Right kidney (tissue), 9 donors: ENCODE measurements at places on chromosomes 3 and 15.

- DNase-seq: no peak
Measured at GRCh38 chr3:10693457-10693856, 122.6 kb upstream of the SLC6A11 start.

GRCh38 chr15:34679291-34679690 lies 75.5 kb downstream of the GJD2 start:
- DNase-seq: no peak

GRCh38 chr3:50147447-50147846 lies 7.7 kb upstream of the SEMA3F start:
- DNase-seq: no peak

GRCh38 chr3:16370872-16371740 lies 106.1 kb downstream of the OXNAD1 start:
- no peak for DNase-seq

- DNase-seq: no peak
Measured at GRCh38 chr3:120200493-120201235, 84.4 kb downstream of the GPR156 start.

DNA sequence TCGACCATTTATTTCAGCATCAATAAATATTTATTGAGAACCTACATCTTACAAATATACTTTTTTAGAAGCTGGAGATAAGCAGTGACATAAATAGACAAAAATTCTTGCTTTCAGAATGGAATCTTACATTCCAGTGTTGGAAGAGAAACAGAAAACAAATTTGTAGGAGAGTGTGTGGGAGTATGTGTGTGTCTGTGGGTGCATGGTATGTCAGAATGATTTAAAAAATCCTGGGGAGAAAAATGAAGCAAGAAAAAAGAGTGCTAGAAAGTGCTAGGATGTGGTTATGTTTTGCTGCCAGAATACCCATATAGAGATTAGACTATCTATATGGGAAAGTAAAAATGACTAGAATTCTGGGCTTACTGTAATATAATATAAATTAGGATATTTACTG lies 561.7 kb upstream of the SGO1 start:
- DNase-seq: no peak

GRCh38 chr15:95494971-95495541 lies 835.4 kb upstream of the NR2F2 start:
- DNase-seq: no peak

DNA sequence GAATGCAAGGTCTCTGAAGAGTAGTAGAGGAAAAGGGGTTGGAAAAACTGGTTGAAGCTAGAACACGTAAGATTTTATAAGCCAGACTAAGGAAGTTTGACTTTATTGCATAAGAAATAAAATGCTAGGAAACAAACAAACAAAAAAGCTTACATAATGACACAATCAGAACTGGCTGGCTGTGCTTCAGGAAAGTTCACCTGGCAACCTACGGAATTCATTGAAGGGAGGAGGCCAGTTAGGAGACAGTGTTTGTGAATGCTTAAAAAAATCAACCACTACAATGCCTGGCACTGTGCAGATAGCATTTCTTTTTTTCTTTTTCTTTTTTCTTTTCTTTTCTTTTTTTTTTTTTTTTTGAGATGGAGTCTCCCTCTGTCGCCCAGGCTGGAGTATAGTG lies 1.9 kb upstream of the ICE2 start:
- no peak for DNase-seq

DNA sequence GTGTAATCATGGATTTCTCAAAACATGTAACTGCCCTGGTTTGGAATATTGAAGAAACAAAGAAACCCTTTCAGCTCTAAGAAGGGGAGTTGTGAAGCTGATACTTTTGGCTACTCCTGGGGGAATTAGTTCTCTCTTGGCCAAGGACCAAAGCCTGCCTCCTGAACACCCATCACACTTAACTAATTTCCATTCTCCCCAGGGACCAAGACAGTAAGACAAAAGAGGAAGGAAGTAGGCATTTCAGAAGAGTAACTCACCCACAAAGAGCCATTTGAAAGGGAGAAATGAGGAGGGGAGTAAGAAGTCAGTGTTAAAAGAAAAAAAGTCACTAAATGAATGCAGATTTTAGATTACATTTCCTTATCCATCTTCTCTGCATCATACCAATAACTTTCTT lies 328.0 kb upstream of the SOX2 start:
- DNase-seq: no peak

DNA sequence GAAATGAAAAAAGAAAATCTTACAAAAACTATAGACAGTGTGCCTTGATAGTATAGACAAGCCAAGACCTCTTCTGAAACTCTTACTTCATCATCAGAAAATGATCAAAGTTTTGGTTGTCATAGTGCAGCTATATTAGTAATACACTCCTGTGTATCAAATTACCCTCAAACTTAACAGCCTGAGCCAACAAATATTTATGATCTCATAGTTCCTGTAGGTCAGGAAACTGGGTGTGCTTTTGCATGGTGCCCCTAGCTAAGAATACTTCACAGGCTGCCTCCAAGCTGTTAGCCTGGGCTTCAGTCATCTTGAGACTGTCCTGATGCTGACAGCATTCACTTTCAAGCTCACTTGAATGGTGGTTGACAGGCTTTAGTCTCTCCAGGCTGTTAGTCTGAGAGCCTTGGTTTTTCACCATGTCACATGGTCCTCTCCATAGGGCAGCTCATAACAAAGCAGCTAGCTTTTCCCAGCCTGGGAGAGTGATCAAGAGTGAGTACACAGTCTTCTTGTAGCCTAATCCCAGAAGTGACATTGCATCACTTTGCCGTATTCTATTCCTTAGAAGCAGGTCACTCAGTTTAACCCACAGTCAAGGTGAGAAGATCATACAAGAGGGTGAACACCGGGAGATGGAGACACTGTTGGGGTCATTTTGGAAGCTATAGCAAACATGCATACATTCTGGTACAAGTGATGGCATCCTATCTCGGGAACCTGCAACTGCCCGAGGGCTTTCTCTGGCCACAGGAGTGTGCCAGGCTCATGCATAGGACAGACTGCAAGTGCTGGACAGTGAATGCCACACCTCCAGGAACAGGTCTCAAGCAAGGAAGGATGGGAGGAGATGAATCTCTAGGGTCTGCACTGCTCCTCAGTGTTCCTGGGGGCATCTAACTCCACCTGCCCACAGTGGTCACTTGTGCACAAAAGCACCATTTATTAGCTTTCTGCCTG lies 173.4 kb upstream of the CADPS start:
- no peak for DNase-seq

DNA sequence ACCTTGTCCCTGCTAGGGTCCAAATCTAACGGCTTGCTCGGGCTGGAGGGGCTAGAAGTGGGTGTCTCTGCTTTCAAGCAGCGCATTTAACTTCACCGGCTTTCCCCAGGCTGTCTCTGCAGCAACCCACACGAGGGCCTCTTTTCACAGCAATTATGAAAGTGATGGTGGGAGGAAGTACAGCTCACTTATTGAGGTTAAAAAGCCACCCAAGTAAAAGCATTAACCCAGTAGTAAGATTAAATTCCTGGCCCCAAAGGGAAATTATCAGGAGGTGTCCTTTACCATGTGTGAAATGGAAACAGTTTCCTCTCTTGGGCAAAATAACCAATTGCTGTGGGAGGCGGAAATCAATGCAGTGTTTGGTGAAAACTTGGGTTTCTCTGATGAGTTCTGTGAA lies 41.1 kb downstream of the NGRN start:
- no peak for DNase-seq

- no peak for DNase-seq
Measured at GRCh38 chr3:14148041-14148985, 23.5 kb downstream of the TMEM43 start.

GRCh38 chr3:100252001-100252400 lies 8.8 kb upstream of the TBC1D23 start:
- no peak for DNase-seq

DNA sequence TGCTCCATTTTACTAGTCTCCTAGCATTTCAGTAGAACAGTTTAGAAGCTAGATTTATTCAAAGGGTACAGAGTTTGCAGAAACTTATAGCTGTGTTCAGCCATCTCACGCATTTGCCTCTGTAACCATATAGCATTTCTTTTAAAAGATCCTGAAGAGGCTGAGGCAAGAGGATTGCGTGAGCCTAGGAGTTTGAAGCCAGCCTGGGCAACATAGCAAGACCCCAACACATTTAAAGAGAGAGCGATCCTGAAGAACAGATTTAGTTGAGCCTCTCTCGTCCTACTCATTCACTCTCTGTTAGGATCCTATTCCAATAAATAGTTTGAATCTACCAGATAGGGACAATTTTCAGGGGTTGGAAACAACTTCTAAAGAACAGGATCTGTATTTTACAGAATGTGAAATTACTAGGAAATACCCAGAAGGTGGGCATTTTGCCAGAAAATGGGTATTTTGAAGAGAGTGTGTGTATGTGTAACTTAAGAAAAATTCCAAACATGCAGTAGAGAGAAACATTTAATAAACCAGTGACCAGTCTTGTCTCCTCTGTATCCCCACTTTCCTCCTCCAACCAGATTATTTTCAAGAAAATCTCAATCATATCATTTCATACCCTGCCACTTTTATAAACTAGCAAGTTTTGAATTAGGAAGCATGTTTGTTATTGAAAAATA lies 4.5 kb downstream of the EIF3J start:
- no peak for DNase-seq

GRCh38 chr3:185663929-185664328 lies 77.8 kb downstream of the SENP2 start:
- DNase-seq: no peak

GRCh38 chr3:133896002-133896761 lies 500 bp upstream of the RAB6B start:
- peak; percentile 77 for DNase-seq

DNA sequence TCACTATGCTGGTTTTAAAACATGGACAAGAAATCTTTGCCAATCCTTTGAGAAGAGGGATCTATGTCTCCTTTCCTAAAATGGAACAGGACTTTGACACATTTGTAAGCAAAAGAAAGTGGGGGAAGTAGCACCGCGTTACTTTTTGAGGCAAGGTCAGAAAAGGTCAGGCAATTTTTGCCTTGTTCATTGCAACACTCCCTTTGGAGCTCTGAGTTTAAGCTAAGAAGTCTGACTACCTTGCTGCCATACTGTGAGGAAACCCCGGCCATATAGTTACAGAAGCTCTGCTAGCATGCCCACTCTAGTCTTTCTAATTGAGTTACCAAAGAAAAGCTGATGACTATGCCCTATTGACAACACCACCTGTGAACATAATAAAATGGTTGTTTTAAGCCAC lies 1.4 kb downstream of the FAM227B start:
- DNase-seq: no peak

- DNase-seq: no peak
Measured at GRCh38 chr15:32657198-32657883, 15.8 kb downstream of the SCG5 start.
